ENCODE measurements at places on chromosomes 13 and 19.

GRCh38 chr19:5863030-5863665 is 7.2 kb downstream of the FUT5 start:
- no peak overlapping the region for H3K27ac ChIP-seq
- no peak overlapping the region for H3K4me3 ChIP-seq
- no peaks in the 10 kb centered on the region for H3K27me3 ChIP-seq

- H3K27ac ChIP-seq: no peak overlapping the region
- H3K4me1 ChIP-seq: no peaks in the 10 kb centered on the region
- H3K27me3 ChIP-seq: no peaks in the 10 kb centered on the region
- no peak overlapping the region for H3K4me3 ChIP-seq
Observed at GRCh38 chr19:28715157-28715556, 497.8 kb downstream of the UQCRFS1 start.

- H3K4me1 ChIP-seq: peaks cover 2% of the 10 kb centered on the region
- H3K36me3 ChIP-seq: no peaks in the 10 kb centered on the region
- H3K4me3 ChIP-seq: no peak overlapping the region
Observed at GRCh38 chr13:50581586-50582196, 261.8 kb downstream of the DLEU7 start.

- H3K36me3 ChIP-seq: peaks cover 29% of the 10 kb centered on the region
- H3K27ac ChIP-seq: no peak overlapping the region
- H3K4me1 ChIP-seq: no peaks in the 10 kb centered on the region
Observed at GRCh38 chr19:6412447-6413091, 12.0 kb downstream of the KHSRP start.

DNA sequence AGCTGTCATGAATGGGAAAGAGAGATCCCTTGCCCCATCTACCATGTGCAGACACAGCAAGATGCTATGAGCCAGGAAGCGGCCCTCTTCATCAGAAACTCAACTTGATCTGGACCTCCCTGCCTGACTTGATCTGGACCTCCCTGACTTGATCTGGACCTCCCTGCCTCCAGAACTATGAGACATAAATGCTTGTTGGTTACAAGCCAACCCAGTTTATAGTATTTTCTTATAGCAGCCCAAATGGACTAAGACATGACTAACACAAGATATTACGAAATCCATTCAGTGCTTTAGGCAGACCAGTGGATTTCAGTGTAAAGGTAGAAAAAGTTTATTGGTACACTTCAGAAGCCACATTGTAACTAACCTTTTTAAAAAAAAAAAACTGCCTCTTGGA is 15.6 kb downstream of the PCID2 start:
- DNase-seq: no peak
- H3K4me3 ChIP-seq: no peak overlapping the region
- peaks cover 3% of the 10 kb centered on the region for H3K36me3 ChIP-seq
- H3K27ac ChIP-seq: no peak overlapping the region

GRCh38 chr13:44685641-44686040 is 109.5 kb upstream of the TSC22D1 start:
- H3K4me1 ChIP-seq: no peaks in the 10 kb centered on the region
- H3K4me3 ChIP-seq: no peak overlapping the region
- H3K36me3 ChIP-seq: no peaks in the 10 kb centered on the region
- H3K27ac ChIP-seq: no peak overlapping the region
- DNase-seq: no peak

DNA sequence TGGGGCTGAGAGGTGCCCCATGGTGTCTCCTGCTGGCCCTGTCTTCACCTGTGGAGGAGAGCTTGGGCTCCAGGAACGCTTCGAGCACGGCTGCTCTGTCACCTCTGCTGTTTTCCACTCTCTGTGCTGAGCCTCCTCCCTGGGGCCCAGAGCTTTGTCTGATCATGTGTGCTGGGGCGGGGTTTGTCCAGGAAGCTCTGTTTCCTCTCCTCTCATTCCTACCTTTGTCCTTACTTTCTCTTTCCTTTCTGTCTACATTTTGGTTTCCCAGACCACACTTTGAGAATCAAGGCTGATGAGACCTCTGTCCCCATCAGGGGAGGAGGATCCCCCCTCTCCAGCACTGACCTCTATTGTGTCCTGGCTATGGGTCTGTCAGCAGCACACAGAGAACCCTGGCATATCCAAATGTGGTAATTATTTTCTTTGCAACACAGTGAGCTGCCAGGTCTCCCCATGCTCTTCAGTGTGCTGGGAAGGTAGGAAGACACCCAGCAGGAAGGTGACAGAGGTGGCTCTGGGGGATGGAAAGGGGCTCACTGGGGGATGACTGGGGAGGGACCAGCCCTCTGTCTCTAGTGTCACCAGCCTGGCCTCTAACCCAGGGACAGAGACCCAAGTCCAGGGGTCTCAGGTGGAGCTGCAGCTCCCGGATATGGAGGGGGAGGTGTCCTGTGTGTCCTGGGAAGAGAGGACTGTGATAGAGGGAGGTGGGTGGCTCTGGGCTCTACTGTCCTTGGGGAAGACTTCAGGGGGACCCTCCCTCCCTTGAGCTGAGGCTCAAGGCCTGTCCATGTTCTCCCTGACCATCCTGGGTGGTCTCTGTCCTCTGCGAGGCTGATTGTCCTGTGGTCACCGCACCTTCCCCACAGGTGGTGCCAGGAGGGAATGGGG is at the start of gene CEACAM1:
CEACAM1 (minus strand) TSS at position 128 of the 894 bp plus-strand sequence; CDS start at position 21, 107 bp downstream.
- no peaks in the 10 kb centered on the region for H3K27me3 ChIP-seq
- H3K4me3 ChIP-seq: no peak within 1 kb of the TSS
- peaks cover 7% of the 10 kb centered on the region for H3K4me1 ChIP-seq
- H3K36me3 ChIP-seq: no peaks in the 10 kb centered on the region
- DNase-seq: peak; percentile 23

DNA sequence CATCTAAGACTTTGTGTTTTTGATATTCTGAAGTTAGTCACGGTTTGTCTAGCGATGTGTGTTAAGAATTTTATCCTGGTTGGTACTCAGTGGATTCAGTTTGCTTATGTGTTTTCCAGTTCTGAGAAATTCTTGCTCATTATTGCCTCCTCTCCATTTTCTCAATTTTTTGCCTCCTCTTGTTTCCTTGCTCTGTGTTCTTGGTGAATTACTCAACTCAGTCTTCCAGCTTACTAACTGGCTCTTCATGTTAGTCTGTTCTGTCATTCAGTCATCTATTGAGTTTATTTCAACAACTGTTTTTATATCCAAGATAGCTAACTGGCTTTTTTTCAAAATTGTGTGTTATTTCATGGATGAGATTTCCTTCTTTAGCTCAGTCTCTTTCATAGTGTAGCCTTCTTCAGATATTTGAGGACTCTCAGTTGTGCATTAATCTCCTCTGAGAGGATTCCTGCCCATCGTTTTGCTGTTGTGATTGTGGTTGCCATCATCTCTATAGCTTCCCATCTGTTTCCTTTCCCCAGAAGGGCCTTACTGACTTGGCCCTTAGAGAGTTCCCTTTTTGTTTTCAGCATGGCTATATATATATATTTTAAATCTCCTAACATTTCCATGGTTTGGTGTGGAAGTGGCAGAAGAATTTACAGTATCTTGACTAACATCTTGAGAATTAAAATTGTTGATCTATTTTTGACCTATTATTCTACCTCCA is 6.2 kb downstream of the SETDB2 start:
- H3K27me3 ChIP-seq: no peaks in the 10 kb centered on the region
- peaks cover 40% of the 10 kb centered on the region for H3K4me1 ChIP-seq
- H3K4me3 ChIP-seq: no peak overlapping the region
- no peaks in the 10 kb centered on the region for H3K36me3 ChIP-seq
- no peak for DNase-seq
- no peak overlapping the region for H3K27ac ChIP-seq

- DNase-seq: no peak
- no peaks in the 10 kb centered on the region for H3K27me3 ChIP-seq
- no peak overlapping the region for H3K4me3 ChIP-seq
- H3K36me3 ChIP-seq: no peaks in the 10 kb centered on the region
Observed at GRCh38 chr13:27631665-27632064, 10.0 kb downstream of the POLR1D start.

DNA sequence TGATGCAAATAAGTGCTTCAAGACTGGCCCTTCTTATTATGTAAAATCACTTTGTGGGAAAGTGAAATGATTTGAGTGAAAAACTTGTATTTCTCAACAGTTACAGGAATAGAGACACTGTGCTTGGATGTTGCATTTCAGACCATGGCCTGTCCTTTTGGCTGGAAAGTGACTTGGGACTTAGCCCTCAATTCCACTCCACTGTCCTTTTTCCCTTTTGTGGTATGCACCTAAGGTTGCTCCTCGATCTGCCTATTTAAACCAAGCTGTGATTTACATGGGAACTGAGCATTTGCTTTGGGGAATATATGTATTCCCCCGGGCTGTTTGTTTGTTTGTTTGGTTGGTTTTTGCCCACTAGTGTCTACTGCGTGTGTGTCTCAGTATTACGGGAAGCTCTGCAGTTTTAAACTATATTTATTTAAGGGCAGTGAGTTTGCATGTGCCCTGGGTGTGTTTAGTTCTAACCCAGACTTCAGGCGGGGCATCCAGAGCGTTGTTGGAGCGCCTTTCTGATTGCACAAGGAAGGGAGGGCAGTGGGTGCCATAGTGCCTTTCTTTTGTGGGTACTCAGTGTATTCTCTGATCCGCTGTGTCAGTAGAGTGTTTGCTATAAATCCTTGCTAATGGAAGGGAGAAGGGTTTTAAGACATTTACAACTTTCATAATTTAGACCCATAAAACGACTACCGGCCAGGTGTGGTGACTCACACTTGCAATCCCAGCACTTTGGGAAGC is 18.2 kb upstream of the RNF113B start:
- peaks cover 54% of the 10 kb centered on the region for H3K4me1 ChIP-seq
- no peaks in the 10 kb centered on the region for H3K36me3 ChIP-seq
- no peak for DNase-seq

GRCh38 chr13:60603049-60603448 is 206.0 kb downstream of the TDRD3 start:
- H3K27ac ChIP-seq: no peak overlapping the region
- H3K4me1 ChIP-seq: no peaks in the 10 kb centered on the region
- no peaks in the 10 kb centered on the region for H3K36me3 ChIP-seq
- no peak for DNase-seq
- no peak overlapping the region for H3K4me3 ChIP-seq

DNA sequence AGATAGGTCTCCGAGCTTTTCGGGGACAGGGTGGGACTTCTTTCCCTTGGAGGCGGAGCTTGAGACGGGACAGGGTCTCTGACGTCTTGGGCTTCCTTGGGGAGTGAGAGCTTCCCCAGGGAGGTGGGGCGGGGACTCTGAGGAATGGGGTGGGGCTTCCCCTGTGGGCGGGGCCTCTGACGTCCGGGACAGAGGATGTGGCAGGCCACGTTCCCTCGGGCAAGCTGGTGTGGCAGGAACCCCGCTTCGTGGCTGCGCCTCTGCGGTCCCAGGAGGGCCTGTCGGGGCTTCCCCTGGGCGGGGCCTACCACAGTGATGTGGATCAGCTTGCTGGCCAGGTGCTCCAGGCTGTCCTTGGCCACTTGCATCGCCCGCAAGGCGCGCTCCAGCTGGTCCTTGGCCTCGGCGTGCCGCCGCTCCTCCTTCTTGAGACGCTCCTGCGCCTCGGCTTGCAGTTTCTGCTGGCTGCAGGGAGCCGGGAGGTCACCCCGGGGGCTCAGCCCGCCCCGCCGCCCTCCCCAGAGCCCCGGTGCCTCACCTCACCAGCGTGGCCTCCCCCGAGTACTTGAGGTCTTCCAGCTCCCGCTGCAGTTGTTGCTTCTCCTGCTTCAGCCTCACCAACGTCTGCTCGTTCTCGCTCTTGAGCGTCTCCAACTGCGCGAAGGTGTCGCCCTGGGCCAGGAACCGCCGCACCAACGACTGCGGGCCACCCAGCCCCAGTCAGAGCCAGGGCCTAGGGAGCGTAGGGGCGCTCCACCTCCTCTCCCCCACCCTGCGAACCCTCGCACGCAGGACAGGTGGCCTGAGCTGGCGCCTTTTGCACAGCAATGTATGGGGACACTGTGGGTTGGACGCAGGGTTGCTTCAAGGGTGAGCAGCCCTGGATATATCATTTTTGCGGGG is 3.3 kb upstream of the RGL3 start:
- H3K27ac ChIP-seq: no peak overlapping the region
- no peaks in the 10 kb centered on the region for H3K27me3 ChIP-seq
- H3K4me1 ChIP-seq: peaks cover 44% of the 10 kb centered on the region
- no peaks in the 10 kb centered on the region for H3K36me3 ChIP-seq

DNA sequence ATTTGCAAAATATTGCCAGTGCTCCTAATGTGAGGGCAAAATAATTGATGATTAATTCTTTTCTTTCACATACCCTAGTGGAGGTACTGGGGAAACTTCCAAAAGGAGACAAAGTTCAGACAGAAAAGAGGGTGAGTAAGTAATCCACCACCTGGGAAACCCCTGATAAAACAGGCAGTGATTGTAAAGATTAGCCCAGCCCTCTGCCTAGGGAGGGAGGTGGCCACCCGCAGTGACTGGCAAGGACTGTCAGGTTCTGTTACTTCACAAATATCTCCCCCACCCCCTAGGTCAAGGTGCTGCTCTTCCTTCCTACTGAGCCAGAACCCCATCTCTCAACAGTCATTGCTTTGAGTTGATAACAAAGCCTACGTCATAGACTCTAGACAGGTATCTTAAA is 239.7 kb downstream of the DNAJC15 start:
- DNase-seq: no peak
- H3K4me1 ChIP-seq: no peaks in the 10 kb centered on the region
- no peak overlapping the region for H3K4me3 ChIP-seq
- H3K27ac ChIP-seq: no peak overlapping the region

DNA sequence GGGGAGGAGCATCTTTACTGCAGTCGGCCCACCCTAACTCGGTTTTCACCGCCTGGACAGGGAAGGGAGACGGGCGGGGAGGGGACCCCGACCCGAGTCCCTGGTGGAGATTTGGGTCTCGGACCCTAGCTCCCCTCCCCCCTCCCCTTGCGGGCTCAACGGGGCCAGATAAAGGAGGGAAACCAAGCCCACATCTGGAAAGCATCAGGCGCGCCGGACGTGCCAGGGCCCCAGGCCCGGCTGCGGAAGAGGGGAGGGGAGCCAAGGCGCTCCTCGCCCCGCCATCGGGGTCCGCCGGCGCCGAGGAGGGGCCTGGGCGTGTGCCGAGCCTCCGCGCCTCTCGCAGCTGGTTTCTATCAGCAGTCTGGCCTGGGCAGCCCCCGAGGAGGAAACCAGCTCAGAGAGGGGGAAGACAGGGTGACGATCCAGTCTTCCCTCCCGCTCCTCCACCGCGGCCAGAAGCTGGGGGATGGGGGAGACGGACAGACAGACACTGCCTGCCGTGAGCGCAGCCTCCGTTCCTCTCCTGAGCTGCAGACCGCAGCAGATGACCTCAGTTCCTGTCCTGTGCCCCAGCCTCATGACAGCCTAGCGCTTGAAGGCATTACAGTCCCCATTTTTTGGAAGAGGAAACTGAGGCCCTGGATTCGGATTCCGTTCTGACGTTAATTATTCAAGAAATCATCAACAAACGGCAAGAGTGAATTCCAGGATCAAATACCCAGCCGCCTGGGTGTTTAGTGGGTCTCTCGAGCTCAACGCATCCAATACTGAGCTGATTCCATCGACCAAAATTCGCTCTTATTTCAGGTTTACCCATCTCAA is 3.6 kb upstream of the GNG8 start:
- H3K4me1 ChIP-seq: peaks cover 22% of the 10 kb centered on the region
- H3K4me3 ChIP-seq: no peak overlapping the region
- H3K36me3 ChIP-seq: no peaks in the 10 kb centered on the region
- H3K27ac ChIP-seq: no peak overlapping the region
- peak; percentile 44 for DNase-seq

All from body of pancreas (tissue), 4 donors.